ENCODE measurements at places on chromosomes 12 and 14. TPM values are rescaled to one million over a fixed set of nuclear protein-coding genes. Genes with fewer than 3 reads are reported as not detected.

GRCh38 chr12:22828066-22828465 lies 203.1 kb downstream of the ETNK1 start:
- no peak for DNase-seq

DNA sequence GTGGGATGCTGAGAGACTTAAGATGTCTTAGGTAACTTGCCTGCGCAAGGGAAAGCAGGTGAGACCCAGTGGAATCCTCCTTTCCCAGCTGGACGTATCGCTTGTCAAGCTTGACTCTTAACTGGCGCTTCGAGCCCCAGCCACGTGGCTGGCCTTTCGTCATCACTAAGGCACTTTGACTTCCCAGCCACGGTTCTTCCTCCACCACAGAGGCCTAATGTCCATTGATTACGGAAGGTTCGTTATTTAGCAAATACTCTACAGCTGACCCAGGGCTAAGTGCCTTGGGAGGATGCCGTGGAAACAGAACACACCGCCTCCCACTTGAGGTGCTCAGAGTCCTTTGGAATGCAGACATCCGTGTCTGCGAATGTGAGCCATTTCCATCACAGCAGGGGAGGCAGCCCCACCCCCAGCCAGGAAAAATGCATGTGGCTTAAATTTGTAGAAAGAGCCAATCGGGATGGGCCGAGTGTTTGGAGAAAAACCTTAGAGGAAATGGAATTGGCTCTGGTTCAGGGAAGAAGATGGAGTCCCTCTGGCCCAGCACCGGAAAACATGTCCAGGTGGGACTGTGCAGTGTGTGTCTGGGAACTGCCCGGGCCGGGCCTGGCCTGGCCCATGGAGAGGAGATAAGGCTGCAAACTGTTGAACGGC lies 115.7 kb downstream of the PLXNC1 start:
- no peak for DNase-seq

- DNase-seq, result no peak
Observed at GRCh38 chr14:51630987-51631386, 20.7 kb upstream of the FRMD6 start.

GRCh38 chr12:107552263-107552662 lies 133.3 kb upstream of the PWP1 start:
- DNase-seq, result no peak

- DNase-seq, result no peak
Observed at GRCh38 chr12:53299101-53299453, 418 bp upstream of the MYG1 start.

GRCh38 chr14:92451245-92451644 lies 62.3 kb upstream of the RIN3 start:
- no peak for DNase-seq

DNA sequence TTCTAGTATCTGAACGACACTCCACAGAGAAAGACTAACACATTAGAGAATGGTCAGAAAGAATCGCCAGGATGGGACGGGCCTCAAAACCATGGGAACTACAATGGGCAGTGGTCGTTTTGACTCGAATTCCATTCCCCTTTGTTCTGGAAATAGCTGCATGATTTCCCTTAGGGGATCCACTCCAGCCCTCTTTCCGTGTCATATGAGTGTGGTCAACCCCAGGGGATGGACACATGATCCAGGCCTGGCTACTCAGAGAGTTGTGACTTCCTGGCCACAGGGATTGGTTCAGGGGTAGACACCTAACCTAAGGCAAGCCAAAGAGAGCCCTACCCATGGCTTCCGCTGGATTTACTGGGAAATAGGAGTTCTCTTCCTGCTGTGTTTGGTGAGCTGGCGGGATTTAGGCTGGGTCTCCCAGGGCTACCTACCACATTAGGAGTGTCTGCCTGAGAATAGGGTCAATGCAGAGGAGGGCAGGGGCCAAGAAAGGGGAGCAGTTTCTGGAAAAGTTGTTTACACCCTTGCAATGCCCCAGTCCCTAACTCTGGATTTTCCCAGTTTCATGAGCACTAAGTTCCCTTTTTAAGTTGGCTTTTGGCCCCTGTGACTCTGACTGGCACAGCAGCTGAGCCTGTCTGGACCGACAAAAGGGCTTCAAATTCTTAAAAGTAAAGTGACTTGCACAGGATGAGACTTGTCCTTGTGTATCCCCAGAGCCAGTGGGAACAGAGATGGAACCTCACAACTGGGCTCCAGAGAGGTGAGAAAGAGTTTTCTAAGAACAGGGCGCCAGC lies 28.1 kb upstream of the GPATCH2L start:
- DNase-seq, result no peak

GRCh38 chr12:53825246-53826081 lies 73.7 kb upstream of the CISTR start:
- no peak for DNase-seq

DNA sequence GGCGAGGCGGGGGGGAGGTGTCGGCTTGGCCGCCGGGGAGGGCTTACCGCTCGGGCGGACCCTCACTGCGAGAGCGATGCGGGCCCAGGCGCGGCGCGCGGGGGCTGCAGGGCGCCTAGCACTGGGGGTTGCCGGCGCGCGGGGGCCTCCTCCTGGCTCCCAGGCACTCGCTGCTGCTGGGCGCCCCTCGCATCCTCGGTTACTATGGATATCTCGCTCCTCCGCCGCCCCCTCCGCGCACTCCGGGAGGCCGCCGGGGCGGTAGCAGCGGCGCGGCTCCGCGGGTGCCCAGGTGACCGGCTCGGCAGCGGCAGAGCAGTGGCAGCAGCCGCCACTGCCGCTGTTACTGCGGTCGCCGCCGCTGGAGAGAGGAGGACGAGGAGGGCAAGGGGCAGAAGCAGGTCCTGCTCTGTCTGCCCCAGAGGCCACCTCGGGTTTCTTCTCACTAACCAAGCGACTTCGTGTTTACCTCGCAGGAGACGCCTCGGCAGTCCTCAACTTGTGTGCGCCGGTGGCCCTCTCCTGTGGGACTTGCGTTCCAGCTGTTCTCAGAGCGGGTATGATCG lies 250.1 kb downstream of the APAF1 start:
- DNase-seq, result no peak

- no peak for DNase-seq
Observed at GRCh38 chr12:34151019-34151418, 128.7 kb downstream of the ALG10 start.

DNA sequence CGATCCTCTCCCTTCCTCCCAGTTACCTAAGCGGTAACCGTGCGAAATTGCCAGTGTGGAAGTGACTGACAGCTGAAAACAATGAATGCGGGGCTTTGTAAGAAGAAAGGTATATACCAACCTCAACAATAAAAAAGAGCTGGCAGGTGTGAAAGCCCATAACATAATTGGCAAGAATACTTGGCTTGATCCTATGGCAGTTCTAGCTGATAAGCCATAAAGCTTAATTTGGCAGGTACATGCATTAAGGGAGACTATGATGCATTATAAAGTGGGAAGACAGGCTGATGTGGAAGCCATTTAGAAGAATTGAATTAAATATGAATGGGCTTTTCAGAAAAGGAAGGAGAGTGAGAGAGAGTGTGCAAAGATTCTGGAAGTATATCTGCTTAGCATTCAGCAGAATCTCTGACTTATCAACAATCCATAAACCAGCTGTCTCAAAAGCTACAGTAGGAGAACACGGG lies 71.3 kb downstream of the CRACR2A start:
- DNase-seq, result no peak

DNA sequence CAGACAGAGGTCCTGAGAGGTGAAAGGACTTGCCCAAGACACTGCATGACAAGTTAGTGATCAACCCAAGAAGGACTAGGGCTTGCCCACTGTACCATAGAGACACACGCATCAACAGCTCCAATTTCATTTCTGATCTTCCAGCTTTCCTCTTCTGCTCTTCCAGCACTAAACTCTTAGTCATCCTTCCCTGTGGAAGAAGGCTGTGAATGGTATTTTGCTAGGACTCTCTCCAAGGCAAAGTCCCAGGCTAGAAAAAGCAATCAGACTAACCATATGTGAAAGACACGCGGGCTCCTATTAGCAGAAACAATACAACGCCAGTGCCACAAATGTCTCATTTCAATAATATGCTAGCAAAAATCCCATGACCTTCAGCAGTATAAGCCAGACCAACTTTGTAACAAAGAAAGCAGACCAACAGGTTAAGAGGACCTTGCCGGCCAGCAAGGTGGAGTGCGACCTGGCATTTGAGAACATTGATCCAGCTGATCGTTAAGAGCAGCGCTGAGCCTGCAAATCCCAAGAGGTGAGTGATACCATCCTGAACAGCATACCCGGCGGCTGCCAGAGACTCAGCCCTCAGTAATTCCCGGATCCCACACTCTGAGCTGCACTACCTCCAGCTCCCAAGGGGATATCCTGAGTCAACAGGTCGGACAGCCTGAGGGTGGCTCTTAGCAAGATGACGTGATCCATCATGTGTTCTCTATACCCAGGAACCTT lies 132.5 kb downstream of the FOXN3 start:
- no peak for DNase-seq

- no peak for DNase-seq
Observed at GRCh38 chr14:50059763-50060616, 56.4 kb downstream of the VCPKMT start.

DNA sequence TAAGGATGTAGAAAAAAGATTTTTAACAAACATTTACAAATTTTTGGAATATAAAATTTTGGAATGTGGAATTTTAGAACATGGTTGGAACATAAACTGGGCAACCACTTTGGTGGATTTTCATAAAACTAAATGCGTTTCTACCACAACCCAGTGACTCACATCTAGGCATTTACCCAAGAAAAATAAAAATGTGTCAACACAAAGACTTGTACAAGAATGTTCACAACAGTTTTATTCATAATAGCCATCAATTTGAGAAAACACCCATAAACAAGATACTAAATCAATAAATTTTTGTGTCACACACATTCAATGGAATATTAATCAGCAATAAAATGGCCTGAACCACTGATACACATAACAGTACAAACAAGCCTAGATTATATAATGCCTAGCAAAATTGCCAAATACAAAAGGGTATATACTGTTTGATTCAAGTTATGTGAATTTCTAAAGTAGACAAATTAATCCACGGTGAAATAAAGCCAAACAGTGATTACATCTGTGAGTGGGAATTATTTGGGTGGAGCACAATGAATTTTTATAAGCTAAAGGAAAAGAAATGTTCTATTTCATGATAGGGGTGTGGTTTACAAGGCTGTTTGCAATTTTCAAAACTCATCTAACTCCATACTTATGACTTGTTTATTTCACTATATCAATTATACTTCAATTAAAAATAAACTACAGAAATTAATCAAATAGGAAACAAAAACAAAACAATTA lies 415.2 kb upstream of the OR4E1 start:
- no peak for DNase-seq

DNA sequence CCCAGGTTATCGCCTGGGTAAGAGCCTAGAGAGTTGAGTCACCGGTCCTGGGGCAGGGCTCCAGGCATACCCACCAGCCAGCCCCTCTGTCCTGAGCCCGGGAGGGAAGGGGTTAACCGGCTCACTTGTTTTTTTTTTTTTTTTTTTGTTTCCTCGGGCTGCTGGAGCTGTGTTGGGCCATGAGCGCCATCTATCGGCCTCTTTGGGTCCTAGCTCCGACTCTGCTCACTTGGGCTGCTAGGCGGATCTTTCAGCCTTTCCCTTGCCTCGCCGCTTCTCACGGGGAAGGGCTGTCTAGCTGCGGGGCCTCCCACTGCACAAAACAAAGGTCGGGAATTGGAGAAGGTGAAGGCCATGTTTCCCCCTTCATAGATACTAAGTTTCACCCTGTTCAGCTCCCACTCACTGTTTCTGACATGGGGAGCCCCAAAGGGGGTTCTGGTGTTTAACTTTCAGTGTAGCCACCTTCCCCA lies 2.8 kb upstream of the SMUG1 start:
- peak; percentile 70 for DNase-seq

DNA sequence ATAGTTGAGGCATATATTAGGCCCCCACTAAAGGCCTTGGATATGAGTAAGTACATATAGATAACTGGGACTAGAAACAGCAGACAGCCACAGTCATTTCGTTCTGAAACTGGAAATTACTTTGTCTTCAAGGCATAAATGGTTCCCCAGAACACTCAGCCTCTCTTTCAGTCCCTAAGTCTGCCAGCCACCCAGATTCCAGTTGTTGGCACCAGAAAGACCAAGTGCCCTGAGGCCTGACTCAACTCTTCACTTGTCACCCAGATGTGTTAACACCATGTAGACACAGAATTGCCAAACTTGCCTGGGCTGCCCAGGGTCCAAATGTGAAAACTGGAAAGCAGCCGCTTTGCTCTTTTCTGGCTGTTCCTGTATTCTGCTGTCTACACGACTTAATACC lies 3.0 kb upstream of the LGALS3 start:
- peak; percentile 70 for DNase-seq

DNA sequence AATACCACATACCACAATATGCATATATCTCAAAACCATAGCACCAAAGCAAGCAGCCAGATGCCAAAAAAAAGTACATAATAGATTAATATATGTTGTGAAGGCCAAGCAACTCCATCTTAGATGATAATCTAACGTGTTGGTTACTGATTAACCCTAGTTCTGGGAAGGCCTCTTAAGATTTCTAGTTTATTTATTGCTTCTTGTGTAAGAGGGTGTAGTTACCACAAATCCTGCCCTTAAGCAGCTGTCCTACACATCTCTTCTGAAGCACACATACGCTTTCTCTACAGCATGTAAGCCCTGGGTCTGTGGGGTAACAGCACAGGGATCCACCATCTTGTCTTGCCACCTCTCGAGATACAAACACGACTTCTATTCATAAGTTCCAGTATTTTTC lies 236.8 kb upstream of the AVPR1A start:
- no peak for DNase-seq

GRCh38 chr12:25052196-25052913 lies 103.5 kb upstream of the BCAT1 start:
- no peak for DNase-seq

DNA sequence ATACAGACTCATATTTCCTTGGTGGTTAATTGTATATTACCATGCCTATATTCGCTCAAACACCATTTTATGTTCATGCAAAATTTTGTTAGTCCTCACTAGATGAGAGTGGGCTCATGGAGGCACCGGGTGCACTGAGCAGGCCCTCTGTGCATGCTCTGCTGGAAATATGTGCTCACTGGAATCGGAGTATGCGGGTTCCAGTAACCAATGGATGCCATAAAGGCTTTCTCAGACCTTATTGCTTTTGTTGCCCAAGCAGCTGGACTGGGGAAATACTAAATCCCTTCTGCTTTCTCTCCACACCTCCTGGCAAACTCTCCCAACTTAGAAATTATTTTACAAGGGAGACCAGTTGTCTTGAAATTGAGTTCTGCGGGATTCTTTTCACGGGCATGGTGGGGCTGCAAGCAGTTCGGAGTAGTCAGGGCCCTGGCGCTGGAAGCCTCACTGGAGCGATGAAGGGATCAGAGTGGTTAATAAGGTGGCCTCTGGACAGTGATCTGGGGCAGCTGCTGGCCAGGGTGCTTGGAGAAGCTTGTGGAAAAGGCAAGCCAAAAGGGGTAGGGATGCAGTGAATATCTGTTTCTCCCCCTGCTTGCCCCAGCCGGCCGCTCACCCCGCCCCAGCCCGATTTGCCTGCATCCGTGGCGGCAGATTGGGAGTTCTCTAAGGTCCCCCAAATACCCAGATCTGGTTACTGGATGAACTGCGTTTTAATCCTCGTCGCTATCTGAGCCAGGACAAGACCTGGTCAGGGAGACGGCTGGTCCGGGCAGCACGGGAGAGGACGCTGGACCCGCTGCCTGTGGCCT lies 7.4 kb upstream of the HOXC6 start:
- no peak for DNase-seq

GRCh38 chr14:64602826-64603225 lies 53.1 kb downstream of the PPP1R36 start:
- no peak for DNase-seq

Gene LRP1-AS
- total RNA-seq, result not detected

Measured in right atrium auricular region (tissue), 2 donors.